ENCODE measurements at places on chromosomes 13 and 19.
A peak's percentile ranks its signal among the peaks of the same experiment; 100 is the strongest.

GRCh38 chr13:105627270-105627669 lies 908.2 kb downstream of the EFNB2 start:
- DNase-seq = no peak

GRCh38 chr13:74450525-74450845 lies 316.3 kb upstream of the KLF12 start:
- DNase-seq = no peak

- no peak for DNase-seq
Observed at GRCh38 chr19:2976609-2977000, 759 bp upstream of the TLE6 start.

DNA sequence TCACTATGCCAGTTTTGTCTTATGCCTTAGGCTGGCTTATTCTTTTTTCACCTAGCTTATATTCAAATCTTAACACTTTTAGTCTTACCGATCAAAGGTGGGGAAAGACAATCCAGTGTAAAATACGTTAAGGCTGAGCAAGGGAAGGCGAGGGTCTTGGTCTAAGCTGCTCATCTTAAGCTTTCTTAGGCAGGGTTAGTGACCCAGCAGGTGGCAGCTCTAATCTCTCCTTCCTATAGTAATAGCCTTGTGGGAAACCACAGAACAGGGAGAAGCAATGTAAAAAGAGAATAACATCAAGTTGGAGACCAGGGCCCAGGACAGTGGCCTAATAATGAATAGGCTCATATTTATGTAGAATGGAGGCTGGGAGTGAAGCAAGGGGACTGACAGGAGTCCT lies 45.9 kb downstream of the COG3 start:
- DNase-seq = no peak

GRCh38 chr19:29851769-29852521 lies 40.2 kb downstream of the CCNE1 start:
- no peak for DNase-seq

DNA sequence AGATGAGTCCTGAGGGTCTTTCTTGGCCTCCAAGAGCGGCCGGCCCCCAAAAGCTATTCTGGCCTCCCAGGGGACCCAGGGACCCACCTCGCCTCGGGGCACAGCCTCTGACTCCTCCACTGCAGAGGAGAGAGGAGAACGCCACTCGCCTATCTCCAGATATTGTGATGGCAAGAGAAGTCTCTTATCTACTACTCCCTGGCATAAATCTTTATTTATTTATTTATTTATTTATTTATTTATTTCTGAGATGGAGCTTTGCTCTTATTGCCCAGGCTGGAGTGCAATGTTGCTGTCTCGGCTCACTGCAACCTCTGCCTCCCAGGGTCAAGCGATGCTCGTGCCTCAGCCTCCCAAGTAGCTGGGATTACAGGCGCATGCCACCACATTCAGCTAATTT lies 11.0 kb downstream of the SLC7A9 start:
- no peak for DNase-seq

GRCh38 chr19:18504886-18505610 lies 16.8 kb downstream of the ELL start:
- no peak for DNase-seq

GRCh38 chr19:5369962-5370367 lies 29.4 kb upstream of the PTPRS start:
- peak; percentile 37 for DNase-seq

DNA sequence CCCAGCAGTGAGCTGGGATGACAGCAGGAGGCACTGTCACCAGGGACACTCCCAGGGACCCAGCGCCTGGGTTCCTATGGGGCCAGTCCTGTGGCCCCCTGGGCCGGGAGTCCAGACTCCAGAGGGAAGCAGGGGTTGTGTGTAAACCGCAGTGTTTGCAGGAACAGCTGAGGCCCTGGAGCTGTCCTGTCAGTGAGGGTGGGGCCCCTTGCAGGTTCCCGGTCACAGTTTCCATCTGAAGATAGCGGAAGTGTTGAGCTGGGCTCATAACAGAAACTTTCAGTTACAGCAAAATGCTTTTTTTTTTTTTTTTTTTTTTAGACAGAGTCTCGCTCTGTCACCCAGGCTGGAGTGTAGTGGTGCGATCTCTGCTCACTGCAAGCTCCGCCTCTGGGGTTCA lies 17.7 kb upstream of the CSNK1G2 start:
- DNase-seq = no peak

- peak; percentile 9 for DNase-seq
Observed at GRCh38 chr19:51259348-51260245, 8.7 kb downstream of the SIGLECL1 start.

GRCh38 chr19:9132422-9132821 lies 5.7 kb upstream of the OR7G3 start:
- DNase-seq = no peak

GRCh38 chr19:30647891-30648720 lies 275.9 kb downstream of the ZNF536 start:
- no peak for DNase-seq

DNA sequence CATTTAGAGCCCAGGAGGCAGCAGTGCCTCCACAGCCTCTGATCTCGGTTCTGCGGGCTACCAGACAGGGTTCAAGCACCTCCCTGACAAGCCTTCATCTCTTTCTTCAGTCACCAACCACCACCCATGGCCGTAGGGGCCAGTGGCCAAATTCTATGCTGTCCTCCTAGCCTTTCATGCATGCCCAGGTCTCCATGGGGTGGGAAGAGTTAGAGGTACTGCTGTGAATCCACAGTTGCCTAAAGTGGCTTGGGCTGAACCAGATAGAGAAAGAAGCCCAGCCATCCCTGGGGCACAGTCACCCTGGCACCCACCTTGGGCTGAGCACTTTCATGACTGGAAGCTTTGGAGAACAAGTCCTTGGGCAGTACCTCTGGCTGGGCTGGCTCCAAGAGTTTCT lies 97.4 kb downstream of the ZDHHC20 start:
- no peak for DNase-seq

DNA sequence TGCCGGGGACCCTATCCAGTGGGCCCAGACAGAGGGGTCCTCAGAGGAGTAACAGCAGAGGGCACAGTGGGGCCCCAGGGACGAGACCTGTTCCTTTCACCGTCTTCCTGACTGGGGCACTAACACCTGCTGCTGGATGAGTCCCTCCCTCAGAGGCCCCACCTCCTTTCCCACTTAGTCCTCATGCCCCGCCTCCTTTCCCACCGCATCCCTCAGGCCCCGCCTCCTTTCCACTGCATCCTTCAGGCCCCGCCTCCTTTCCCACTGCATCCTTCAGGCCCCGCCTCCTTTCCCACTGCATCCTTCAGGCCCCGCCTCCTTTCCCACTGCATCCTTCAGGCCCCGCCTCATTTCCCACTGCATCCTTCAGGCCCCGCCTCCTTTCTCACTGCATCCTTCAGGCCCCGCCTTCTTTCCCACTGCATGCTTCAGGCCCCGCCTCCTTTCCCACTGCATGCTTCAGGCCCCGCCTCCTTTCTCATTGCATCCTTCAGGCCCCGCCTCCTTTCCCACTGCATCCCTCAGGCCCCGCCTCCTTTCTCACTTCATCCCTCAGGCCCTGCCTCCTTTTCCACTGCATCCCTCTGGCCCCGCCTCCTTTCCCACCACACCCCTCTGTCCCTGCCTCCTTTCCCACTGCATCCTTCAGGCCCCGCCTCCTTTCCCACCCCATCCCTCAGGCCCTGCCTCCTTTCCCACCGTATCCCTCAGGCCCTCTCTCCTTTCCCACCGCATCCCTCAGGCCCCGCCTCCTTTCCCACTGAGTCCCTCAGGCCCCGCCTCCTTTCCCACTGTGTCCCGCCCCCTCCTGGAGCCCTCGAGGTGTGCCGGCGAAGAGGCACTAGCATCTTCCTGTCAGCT lies 6.7 kb downstream of the SPPL2B start:
- DNase-seq = no peak

DNA sequence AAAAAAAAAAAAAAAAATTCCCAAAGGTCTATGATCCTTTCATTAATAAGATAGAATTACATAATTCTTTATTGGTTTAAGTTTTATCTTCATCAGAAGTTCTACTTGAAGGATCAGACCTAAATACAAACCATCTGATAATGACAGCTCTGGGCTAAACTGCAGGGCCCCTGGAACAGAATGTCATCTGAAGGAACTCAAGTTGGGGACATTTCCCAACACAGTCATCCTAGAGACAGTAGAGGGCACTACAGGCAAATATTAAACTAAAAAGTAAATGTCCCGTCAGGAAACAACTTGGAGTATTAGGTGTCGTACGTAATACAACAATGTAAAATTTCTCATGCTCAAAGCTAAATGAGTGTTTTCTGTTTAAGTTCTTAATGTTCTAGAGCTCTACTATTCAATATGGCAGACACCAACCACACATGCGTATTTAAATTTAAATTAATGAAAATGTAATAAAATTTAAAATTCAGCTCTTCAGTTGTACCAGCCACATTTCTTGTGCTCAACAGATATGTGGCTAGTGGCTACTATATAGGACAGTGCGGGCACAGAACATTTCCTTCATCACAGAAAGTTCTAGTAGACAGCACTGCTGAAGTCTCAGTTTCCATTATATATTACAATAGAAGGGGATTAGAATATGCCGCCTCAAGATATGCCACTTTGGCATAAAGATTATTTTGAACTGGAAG lies 21.8 kb upstream of the NAXD start:
- peak; percentile 61 for DNase-seq

DNA sequence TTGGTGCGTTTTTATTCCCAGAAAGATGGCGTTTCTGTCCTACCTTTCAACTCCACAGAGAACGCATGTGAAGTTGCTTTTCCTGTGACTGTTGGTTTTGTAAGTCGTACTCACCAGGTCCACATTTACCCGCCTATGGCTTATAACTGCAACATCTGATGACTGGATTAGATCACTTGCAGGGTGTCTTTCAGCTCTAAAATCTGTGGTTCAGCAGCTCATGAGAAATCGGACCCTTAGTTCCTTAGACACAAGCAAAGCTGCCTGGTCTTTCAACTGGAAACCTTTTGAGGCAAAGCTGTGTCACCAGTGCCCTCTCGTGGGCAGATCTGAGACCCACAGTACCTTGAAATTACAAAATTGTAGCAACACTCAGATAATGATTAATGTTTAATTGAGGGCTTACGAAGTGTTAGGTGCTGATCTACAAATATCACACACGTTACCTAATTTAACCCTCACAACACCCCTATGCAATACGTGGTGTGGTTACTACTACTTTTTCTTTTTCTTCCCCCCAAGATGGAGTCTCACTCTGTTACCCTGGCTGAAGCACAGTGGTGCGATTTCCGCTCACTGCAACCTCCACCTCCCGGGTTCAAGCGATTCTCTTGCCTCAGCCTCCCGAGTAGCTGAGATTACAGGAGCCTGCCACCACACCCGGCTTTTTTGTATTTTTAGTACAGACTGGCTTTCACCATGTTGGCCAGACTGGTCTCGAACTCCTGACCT lies 65.4 kb downstream of the RUBCNL start:
- DNase-seq = peak; percentile 38

GRCh38 chr19:46878613-46879375 lies 18.0 kb downstream of the ARHGAP35 start:
- DNase-seq = no peak

DNA sequence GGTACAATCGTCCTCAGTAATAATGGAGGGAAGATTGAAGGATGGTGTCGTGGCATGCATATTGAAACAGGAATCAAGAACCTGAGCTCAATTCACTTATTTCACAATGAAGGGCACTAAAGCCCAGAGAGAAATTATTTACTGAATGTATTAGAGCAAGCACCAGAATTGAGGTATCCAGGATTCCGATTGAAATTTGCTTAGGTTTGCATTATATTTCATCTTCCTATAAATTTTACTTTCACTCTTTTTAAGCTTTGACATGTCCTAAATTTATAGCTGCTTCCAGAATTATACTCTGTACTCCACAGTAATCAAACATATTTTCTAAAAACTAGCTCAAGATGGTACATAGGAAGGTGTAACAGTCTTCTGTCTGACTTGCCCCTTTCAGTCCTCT lies 454.9 kb upstream of the HTR2A start:
- no peak for DNase-seq

GRCh38 chr19:41860419-41861115 lies 512 bp downstream of the RPS19 start:
- DNase-seq = no peak

- DNase-seq = peak; percentile 40
Observed at GRCh38 chr19:10854350-10855089, 6.3 kb downstream of the C19orf38 start.

- no peak for DNase-seq
Observed at GRCh38 chr13:39588384-39588783, 14.6 kb downstream of the LHFPL6 start.

DNA sequence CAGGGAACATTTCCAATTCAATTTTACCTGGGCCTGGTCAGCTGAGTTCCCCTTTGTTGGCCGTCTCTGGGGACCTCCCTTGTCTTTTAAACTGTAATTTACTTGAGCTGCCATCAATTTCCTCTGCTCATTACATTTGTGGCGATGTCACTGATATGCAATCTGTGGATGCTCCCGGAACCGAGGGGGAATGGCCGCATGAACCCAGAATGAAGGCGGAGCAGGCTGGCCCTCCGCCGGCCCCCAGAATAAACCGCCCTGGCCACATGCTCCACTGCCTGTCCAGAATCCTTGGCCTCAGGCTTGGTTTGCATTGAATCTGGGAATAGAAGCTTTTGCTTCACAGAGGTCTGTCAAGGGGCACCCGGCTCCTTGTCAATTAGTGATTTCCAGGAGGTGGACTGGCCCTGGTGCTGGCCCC lies 276.8 kb downstream of the TEX29 start:
- no peak for DNase-seq

GRCh38 chr19:9936326-9937000 lies at the start of gene OLFM2:
Gene OLFM2, minus strand, starts transcription at chr19:9936515. Its CDS starts 149 bp downstream, at chr19:9936366.
- DNase-seq = peak; percentile 40

DNA sequence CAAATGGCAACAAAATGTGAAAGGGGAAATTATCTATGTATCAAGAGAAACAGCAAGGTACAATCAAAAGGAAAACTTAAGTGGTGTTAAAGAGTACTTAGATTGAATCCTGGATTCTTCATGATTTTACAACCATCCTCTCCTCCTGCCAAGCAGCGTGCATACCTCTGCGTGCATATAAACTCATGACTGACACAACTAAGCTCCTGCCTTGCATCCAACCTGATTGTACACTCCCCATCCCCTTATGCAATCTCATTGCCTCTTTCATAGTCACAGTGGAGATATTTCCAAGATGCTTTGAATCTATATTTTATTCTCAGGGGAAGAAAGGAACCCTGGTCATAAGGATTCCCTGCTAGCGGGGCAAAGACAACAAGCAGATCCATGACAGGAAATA lies 499.9 kb downstream of the KCTD12 start:
- DNase-seq = no peak

DNA sequence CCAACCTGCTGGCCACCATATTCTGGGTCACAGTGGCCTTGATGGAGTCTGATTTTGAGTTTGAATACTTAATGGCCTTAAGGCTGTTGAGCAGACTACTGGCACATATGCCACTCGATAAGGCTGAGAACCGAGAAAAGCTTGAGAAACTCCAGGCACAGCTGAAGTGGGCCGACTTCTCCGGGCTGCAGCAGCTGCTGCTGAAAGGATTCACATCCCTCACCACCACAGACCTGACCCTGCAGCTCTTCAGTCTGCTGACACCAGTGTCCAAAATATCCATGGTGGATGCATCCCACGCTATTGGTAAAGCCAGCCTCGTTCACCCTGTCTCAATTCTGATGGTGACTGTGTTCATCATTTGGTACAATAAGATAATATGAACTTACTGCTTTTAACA lies 77.5 kb downstream of the ZAR1L start:
- DNase-seq = no peak
